CD4-positive, alpha-beta T cell treated with Interleukin-6 for 4 hours (primary cell): ENCODE measurements at places on chromosomes 7 and 10.

DNA sequence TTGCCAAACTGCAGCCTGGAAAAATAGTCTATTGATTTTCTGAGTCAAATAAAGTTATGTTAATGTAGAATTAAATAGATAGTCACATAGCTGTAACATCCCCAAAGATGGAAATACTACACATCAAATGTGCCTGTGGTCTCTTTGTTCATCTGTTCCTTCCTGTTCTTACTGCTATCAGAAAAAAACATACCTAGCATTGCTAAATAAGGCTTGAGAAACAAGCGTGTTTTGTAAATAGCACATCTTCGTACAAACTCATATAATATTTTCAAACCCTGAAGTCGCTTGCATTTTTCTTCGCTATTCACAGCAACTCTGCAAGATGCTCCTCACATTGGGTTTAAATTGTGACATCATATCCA lies 116.1 kb downstream of the KLF6 start:
- DNase-seq = no peak

DNA sequence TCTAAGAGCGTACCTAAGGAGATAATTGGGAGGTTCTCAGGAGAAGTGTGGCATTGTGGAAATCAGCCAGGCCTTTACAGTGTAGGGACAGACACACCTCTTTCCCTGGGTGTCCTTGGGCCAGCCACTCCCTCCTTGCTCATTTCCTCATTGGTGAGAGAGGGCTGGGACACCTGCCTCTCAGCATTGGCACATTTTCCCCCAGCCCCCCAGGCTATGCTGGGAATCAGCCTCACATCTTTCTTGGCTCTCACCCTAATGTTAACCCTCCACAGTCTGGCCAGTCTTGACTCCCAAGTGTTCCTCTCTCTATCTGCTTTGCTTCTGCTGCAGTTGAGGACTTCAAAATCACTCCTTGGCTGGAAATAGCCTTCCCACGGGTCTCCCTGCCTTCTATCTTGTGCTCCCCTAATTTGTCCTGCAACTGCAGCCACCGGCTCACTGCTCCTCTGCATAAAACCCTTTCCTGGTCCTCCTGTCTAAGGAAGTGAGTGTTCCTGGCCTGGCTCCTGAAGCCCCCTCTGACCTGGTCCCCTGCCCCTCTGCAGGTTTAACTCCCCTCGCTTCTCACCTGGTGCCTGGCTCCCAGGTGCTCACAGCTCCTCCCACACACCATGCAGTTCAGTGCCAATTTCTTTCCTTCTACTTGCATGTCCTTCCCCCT lies 15.8 kb downstream of the TBXAS1 start:
- DNase-seq = no peak

DNA sequence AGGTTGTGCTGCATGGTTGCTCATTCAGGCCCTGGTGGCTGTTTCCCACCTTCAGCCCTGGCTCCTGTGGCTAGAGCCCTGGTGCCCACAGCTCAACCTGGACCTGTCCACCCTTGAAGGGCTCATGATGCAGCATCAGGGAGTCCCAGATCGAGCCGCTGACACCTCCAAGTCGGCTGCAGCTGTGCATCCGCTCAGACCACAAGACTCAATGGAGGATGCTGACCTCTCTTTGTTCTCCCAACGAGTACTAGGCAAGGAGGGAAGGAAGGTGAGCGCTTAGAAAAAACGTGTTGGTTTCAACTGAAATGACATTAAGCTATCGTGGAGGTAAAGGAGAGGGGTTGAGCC lies 9.5 kb upstream of the C10orf95 start:
- DNase-seq = no peak

- DNase-seq = no peak
Measured at GRCh38 chr10:96829029-96829773, 2.9 kb upstream of the LCOR start.

DNA sequence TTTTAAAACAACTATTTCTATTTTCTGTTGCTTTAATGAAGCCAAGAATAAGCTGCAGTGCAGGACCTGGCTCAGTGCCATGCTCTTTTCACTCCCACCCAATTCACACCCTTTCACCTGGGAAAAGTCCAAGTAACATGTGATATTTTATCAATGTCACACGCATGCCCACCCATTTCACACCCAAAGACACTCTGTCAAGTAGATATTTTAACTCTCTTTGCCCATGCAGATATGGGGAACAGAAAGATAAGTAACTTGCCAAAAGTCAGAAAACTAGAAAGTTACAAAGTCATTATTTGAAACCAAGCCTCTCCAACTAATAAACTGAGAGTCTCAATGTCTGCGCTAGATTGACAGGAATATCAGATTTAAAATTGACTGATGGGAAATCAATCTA lies 706.7 kb upstream of the PHF14 start:
- no peak for DNase-seq

- peak; percentile 86 for DNase-seq
Measured at GRCh38 chr10:109922976-109923921, at the start of gene XPNPEP1. XPNPEP1 (minus strand) TSS chr10:109923511; CDS start chr10:109923433, 78 bp downstream.

- no peak for DNase-seq
Measured at GRCh38 chr7:149280151-149280550, 18.2 kb downstream of the ZNF783 start.

DNA sequence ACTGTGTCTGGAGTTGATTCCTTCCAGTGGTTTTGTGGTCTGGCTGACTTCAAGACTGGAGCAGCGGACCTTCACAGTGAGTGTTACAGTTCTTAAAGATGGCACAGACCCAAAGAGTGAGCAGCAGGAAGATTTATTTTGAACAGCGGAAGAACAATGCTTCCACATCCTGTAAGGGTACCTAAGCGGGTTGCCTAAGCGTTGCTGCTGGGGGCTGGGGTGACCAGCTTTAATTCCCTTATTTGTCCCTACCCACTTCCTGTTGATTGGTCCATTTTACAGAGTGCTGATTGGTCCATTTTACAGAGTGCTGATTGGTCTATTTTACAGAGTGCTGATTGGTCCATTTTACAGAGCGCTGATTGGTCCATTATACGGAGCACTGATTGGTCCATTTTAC lies 13.2 kb downstream of the AKR1B15 start:
- no peak for DNase-seq

DNA sequence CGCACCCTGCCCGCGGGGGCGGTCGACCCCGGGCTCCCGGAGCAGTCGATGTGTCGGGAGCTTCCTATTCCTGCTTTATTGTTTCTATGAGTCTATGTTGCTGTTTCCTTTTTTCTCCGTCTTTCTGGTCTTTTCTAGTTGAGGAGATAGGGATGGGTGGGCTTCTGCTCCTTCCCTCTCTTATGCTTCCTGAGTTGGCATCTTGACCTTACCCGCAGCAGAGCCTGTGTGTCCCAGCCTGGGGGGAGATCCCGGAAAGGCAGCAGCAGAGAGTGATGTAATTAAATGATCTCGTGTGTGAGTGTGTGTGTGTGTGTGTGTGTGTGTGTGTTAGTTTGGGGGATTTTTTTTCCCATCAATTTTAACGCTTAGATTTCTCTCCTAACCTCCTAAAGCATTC lies 486 bp upstream of the SORCS1 start:
- DNase-seq = no peak
